ENCODE measurements at places on chromosomes 5 and 9.

GRCh38 chr9:86354011-86354817, at the start of gene TUT7:
TSS of gene TUT7 (minus strand) at chr9:86354410. CDS start at chr9:86353199, 1,211 bp downstream.
- DNase-seq: peak; percentile 97

- no peak for DNase-seq
Observed at GRCh38 chr9:125841444-125841843, 94.3 kb downstream of the PBX3 start.

- DNase-seq: no peak
Observed at GRCh38 chr9:128006332-128006996, 25.7 kb upstream of the EEIG1 start.

- DNase-seq: no peak
Observed at GRCh38 chr5:96876292-96876850, at the start of gene ERAP2. TSS of gene ERAP2 (plus strand) at chr5:96876500. CDS start at chr5:96879686, 3,186 bp downstream.

- DNase-seq: no peak
Observed at GRCh38 chr9:120289990-120290975, 289.7 kb downstream of the CDK5RAP2 start.

DNA sequence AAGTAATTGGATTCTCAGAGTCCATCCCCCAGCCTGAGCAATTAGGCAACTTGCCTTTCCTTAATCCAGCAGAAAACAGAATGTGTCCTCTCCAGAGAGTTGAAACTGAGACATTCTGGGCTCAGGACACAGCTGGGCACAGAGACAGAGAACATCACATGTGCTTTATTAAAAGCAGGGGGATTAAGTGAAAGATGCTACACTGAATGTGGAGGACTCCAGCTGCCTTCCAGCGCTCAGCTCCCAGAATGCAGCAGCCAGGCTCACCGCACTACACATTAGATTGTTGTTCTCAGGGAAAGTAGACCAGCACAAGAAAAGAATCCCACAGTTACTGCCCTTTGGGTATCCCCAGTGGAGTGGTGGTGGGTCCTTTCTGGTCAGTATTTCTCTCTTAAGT, 141.6 kb upstream of the IL12B start:
- peak; percentile 4 for DNase-seq

GRCh38 chr5:124641154-124641792, 105.2 kb downstream of the ZNF608 start:
- DNase-seq: no peak

Measured in retina (tissue), 1 donor.